ENCODE measurements at places on chromosomes 1 and 21. TPM values are rescaled to one million over a fixed set of nuclear protein-coding genes. Genes with fewer than 3 reads are reported as not detected.

LHX8 gene
- 0.87 TPM for total RNA-seq

TMEM82 gene
- total RNA-seq, result 10.7 TPM

OR2M3 gene
- not detected for total RNA-seq

CD1E gene
- total RNA-seq, result not detected

GBP1 gene
- 18.9 TPM for total RNA-seq

HRNR gene
- not detected for total RNA-seq

GRCh38 chr1:235442788-235443429 lies 61.3 kb downstream of the B3GALNT2 start:
- H3K27me3 ChIP-seq, result no peaks in the 10 kb centered on the region
- H3K27ac ChIP-seq, result no peak overlapping the region
- no peaks in the 10 kb centered on the region for H3K4me1 ChIP-seq
- H3K36me3 ChIP-seq, result peaks cover 5% of the 10 kb centered on the region
- no peak for DNase-seq

GRCh38 chr1:185042737-185043136 lies 2.6 kb upstream of the RNF2 start:
- no peaks in the 10 kb centered on the region for H3K27me3 ChIP-seq
- peaks cover 9% of the 10 kb centered on the region for H3K4me1 ChIP-seq
- no peaks in the 10 kb centered on the region for H3K36me3 ChIP-seq
- H3K27ac ChIP-seq, result no peak overlapping the region

DNA sequence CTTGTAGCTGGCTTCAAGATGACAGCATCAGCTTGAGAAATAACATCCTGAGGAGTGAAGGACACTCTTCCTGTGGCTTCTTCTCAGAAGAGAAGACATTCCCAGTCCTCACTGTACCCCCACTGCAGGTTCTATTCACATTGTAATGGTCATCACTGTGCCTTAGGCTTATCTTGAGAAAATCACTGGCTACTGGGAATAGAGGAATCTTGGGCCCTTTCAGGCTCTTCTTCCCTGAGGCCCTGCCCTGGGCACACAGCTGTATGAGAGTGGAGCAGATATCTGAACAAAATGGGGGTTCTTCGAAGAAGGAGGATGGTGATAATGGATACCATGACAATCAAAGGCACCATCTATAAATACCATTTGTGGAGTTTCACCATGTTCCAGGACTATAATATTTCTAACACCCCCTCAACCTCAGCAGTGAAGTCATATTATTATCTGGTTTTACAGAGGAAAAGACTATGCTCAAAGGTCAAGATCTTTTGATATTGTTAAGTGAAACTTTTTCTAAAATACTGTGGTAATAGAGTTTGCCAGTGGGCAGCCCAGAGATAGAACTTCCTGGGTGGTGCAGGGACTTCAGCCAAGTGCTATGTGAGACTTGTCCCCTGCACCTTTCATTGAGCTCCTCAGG lies 143.1 kb upstream of the KCNE2 start:
- H3K4me1 ChIP-seq, result peaks cover 5% of the 10 kb centered on the region
- H3K36me3 ChIP-seq, result no peaks in the 10 kb centered on the region
- H3K27ac ChIP-seq, result peak overlapping the region; percentile 69
- no peaks in the 10 kb centered on the region for H3K27me3 ChIP-seq

DNA sequence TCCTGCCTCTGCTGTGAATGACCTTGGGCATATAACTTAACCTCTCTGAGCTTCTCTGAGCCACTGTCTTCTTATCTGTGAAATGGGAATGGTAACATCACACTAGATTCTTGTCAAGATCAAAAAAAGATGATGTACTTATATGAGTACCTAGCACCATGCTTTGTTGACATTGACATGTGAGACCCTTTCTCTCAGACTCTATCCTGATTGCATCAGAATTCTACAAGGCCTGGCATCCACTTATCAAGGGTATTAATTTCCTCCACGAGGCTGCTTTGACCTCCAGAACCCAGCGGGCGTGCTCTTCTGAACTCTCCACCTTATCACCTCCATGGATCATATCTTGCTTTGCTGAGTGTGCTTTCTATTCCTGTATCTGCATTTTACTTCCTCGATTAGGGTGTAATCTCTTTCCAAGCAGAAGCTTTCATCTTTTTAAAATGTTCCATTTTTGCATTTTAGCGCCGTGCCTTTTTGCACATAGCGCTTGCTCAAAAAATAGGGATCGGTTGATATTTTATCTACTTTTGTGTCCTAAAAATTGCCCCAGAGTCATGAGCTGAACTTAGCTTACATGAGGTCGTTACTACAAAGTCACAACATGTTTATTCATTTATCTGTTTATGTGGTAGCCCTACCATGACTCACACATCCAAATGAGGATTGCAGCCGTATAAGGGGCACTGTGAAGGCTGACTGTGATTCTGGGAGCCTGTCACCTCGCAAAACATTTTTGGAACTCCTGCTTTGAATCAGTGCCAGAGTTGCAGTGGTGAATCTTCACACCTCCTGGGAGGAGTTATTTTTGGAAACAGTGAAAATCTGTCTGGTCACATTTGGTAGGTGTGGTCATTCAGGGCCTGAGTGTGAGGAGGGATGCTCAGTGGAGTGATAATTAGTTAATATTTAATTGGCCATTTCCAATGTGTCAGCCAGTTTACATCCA lies 63.2 kb downstream of the IER5 start:
- H3K4me3 ChIP-seq, result no peak overlapping the region
- H3K27me3 ChIP-seq, result no peaks in the 10 kb centered on the region
- H3K27ac ChIP-seq, result peak overlapping the region; percentile 40
- H3K4me1 ChIP-seq, result peaks cover 15% of the 10 kb centered on the region
- DNase-seq, result no peak

DNA sequence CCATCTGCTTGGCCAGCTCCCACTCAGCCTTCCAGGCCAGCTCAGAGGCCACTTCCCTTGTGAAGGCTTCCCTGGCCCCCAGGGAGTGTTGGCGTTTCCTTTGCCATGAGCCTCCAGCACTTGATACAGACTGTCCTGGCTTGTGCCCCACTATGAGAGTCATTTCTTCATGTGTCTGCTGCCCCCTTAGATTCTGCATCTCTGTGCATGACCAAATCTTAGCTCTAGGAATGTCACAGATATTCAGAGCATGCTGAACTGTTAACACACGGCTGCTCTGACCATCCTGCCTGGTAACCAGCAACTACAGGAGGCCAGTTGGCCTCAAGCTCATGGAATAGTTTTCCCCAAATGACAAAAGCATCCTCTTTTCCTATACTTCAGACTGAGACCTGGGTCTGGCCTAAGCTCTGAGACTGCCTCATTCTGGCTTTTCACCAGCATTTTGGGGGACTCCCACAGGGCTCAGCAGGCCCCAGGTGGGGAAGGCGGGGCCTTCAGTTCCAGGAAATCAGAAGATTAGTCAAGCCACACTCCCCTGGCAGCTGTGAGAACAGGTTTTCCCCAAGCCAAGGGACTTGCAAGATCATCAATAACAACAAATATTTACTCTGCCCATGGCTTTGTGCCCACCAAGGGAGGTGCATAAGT lies 182.6 kb upstream of the EDN2 start:
- H3K4me1 ChIP-seq, result peaks cover 11% of the 10 kb centered on the region
- no peaks in the 10 kb centered on the region for H3K36me3 ChIP-seq
- H3K27me3 ChIP-seq, result no peaks in the 10 kb centered on the region

DNA sequence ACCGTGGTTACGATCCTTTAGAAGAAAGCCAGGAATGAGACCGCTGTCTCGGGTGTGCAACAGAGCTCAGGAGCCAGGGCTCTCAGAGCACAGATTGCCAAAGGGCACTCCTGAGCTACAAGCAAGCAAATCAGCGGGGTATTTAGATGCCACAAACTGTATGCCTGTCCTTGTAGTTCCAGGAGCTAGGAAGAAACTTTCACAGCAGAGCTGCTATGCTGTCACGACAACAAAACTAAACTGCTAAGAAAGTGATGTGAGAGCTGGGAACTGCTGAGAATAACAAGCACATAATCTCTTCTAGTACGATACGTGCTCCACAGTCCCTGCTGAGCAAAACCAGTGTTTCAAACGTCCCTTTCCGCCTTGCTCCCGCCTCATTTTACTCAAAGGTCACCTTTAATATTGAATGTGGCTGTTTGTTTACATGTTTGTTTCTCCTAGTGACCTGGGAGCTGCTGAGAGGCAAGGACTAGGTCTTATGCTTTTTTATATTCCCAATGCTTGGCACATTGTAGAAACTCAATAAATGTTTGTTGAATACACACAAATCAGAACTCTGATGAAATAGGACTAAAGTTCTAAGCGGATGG lies 14.7 kb downstream of the GREM2 start:
- H3K36me3 ChIP-seq, result no peaks in the 10 kb centered on the region

DNA sequence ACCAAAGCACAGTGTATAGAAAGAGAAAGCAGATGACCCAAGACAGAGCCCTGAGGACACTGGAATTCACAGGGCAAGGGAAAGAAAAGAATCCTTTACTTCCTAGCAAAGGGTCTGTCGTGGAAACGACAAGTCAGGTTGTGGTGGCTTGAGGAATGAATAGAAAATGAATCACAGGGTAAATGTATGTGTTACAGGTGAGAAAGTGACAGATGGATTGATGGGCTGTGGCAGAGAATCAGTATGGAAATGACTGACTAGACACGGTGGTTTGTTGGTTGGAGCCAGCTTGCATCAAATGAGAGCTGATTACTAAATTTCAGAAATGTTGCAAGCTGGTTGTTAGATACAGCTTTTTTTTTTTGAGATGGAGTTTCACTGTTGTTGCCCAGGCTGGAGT lies 46.9 kb downstream of the PTP4A2 start:
- H3K36me3 ChIP-seq, result no peaks in the 10 kb centered on the region
- DNase-seq, result no peak
- no peaks in the 10 kb centered on the region for H3K27me3 ChIP-seq
- H3K4me1 ChIP-seq, result no peaks in the 10 kb centered on the region
- no peak overlapping the region for H3K27ac ChIP-seq

GRCh38 chr1:67766141-67766978 lies 66.9 kb downstream of the GNG12 start:
- DNase-seq, result peak; percentile 77
- H3K4me3 ChIP-seq, result no peak overlapping the region
- peaks cover 28% of the 10 kb centered on the region for H3K4me1 ChIP-seq
- no peaks in the 10 kb centered on the region for H3K36me3 ChIP-seq
- no peaks in the 10 kb centered on the region for H3K27me3 ChIP-seq

Measured in hepatocyte (in vitro differentiated cells).